ENCODE measurements at places on chromosomes 1 and 21.

DNA sequence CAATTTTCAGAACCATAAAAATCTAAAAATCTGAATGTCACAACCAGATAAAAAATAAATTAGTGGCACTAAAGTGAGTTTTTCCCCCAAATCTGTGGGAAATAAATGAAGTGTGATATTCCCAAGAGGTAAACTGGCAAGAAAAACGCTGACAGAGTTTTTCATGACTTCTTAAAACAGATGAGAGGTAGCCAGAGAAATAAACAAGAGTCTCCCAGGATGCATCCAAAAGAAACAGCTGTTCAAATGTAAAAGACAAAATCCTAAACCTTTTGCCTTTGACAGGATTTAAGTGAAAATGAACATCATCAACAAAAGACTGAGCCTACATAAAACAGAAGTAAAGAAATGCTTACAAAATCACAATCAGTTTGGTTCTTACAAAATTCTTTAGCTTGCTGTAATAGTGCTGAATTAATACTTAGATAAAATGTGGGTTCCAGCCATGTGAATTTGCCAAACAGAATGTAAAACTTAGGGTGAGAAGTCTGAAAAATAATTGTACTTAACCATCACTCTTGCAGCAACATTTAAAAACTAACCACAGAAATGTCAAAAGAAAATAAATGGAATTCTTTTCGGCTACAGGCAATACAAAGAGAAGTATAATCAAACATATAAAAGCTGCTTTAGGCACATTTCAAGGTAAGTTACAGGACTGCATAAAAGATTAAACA, 133.6 kb downstream of the EIF4G3 start:
- DNase-seq: no peak

GRCh38 chr1:166172106-166172505, 5.3 kb upstream of the FAM78B start:
- DNase-seq: no peak

GRCh38 chr1:45543581-45544417, 6.8 kb upstream of the AKR1A1 start:
- peak; percentile 50 for DNase-seq

- no peak for DNase-seq
Measured at GRCh38 chr1:15256584-15256983, 9.6 kb downstream of the FHAD1 start.

DNA sequence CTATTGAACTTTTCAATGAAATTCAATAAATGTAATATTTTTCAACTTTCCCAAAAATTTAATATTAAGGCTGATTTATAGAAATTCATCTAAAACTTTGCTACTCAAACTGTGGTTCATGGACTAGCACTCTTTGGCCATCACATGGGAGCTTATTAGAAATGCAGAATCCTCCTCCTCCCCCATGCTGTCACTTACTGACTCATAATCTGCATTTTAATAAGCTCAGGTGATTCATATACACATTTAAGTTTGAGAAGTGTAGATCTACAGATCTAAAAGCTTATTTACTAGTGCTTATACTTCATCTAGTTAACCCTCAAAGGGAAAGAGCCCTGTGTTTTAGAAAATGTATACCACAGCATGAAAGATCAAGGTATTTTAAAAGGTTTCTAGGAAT, 84.3 kb downstream of the HS2ST1 start:
- no peak for DNase-seq

DNA sequence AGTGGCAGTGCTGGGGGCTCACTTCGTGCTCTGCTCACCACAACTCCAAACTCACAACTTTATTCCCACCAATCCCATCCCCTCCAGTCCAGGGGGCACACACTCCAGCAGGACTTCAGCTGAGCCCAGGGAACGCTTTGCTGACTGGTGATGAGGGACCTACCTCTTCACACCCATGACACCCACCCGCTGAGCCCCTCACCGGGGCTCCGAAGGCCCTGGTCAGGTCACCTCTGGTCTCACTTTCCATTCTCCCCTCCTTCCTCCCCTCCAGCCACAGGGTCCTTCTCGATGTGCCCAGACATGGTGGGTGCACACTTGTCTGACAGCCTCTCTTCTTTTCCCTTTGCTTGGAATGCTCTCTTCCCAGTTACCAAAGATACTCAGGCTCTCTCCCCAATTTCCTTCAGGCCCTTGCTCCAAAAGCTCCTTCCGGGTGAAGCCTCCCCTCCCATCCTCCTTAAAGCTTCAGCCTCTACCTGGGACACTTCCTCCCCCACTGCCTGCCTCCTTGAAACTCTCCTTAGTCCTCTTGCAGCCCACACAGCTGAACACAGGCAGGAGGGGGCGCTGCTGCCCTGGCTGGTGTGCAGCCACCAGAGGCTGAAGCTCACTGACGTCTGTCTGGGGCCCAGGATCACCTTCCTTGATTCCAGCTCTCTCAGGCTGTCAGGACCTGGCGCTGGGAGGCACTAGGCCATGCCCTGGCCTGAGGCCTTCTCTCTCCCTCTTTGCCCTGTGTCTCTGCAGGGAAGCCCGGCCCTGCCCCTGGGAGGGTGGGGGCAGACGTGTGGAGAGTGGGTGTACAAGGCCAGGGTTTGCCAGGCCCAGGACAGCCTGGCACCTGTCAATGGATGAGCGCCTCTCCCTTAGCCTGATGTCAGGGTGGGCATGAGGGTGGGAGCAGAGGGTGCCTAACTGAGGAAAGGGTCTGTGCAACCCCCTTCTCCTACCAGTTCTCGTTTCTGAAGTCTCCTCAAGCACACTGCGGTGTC, 1.6 kb downstream of the KCNE1 start:
- no peak for DNase-seq

- DNase-seq: no peak
Measured at GRCh38 chr1:213231795-213232231, 180.8 kb downstream of the RPS6KC1 start.
